ENCODE measurements at places on chromosomes 11 and 22.

DNA sequence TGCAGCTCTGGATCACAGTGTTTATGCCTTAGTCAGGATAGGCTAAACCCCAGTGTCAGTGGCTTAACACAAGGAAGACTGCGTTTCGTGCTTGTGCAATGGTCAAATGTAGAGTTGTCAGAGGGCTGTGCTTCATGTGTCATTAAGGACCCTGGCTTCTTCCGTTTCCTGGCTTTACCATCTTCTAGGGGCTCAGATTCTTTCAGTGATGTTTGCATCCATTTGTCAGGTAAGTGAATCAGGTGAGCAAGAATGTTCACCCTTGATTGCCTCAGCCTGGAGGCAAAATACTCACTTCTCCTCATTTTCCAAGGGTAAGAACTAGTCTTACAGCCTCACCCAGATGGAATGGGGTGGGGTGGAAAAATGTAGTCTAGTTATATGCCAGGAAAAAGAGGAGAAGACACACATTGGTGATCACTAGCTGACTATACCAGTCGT lies 20.5 kb upstream of the AMOTL1 start:
- no peak for DNase-seq

- no peak for DNase-seq
These were observed 256.1 kb upstream of the UBASH3B start for GRCh38 chr11:122399375-122399774.

DNA sequence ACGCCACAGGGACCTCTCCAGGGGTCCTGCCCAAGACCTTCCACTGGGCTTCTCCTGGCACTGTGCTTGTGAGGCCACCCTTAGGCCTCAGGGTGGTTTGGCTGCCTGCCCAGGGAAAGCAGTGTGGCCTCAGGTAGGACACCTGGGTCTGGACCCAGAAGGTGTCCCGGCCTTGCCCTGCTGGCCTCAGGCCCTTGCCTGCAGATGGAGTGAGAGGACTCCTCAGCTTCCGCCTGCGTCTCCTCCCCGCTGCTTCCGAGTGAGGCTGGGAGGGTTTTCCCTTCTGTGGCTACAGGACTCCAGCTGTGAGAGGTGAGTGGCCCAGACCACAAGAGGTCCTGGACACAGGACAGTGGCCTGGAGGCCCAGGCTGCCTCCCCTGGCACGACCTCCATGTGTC lies 60.4 kb downstream of the WNT7B start:
- no peak for DNase-seq

GRCh38 chr22:48884324-48884723 lies 943.3 kb downstream of the BRD1 start:
- DNase-seq = no peak

DNA sequence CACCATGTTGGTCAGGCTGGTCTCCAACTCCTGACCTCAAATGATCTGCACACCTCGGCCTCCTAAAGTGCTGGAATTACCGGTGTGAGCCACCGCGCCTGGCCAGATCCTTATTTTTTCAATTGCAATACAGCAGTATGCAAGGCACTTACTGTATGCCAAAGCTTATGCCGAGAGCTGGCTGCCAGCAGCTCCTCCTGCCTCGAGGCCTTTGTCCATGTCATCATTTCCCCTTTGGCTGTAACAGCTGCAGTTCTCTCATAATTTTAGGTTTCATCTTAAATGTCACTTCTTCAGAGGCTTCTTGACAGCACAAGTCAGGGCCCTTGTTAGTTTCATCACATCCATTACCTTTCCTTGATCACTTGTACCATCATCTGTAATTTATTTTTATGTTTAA lies 1.5 kb upstream of the SREBF2 start:
- no peak for DNase-seq

All from D721Med (cell line).